ENCODE measurements at places on chromosomes 2 and 18.
A peak's percentile ranks its signal among the peaks of the same experiment; 100 is the strongest.

- no peak for DNase-seq
Measured at GRCh38 chr2:217413193-217413592, 553.3 kb upstream of the TNP1 start.

- DNase-seq = peak; percentile 77
Measured at GRCh38 chr2:231228223-231228622, 29.8 kb downstream of the ARMC9 start.

DNA sequence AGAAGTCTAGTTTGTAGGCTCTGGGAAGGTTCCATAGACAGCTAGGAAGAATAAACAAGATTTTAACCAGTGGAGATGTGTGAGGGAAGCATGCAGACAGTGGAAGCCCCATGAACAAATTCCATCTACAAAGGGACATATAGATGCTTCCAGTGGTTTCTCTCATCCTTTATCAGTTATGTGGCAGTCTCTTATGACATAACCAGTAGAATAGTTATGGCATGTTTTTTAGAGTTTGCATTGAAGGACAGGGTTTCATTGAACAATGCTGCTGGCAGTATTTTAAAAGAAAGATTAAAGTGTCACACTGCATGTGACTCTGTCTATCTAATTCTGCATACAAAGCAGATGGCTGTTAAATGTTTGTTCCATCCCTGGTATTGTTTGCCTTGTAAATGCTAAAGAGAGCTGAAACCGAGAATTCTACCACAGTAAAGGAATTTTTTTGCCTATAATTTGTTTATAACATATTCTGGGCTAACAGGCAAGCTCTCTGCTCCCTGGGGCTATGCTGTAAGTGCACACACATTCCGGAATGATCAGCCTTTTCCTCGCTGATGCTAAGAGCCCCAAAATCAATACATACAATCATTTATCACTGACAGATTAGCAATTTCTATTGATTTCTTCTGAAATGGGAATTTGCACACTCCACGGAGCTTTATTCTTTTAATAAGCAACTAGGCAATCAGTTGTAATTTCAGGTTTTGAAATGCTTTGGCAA lies 76.8 kb upstream of the PELI1 start:
- DNase-seq = no peak

DNA sequence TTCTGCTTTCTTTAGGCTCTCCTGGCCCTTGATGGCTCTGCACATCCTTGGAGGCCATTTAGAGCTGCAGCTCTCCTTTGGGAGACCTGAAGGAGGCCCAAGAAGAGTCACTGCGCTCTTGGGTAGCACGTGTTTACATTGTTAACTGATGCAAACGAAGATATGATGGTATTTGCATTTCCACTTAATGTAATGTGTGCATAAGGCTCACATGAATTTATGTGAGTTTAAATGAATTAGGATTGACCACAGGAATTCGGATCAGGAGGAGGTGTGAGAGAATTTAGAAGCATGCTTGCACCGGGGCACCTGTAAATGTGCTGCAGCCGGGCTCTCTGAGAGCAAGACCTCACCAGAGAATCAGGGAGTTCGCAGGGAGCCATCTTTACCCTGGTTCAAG lies 7.5 kb downstream of the SH3RF3 start:
- no peak for DNase-seq

DNA sequence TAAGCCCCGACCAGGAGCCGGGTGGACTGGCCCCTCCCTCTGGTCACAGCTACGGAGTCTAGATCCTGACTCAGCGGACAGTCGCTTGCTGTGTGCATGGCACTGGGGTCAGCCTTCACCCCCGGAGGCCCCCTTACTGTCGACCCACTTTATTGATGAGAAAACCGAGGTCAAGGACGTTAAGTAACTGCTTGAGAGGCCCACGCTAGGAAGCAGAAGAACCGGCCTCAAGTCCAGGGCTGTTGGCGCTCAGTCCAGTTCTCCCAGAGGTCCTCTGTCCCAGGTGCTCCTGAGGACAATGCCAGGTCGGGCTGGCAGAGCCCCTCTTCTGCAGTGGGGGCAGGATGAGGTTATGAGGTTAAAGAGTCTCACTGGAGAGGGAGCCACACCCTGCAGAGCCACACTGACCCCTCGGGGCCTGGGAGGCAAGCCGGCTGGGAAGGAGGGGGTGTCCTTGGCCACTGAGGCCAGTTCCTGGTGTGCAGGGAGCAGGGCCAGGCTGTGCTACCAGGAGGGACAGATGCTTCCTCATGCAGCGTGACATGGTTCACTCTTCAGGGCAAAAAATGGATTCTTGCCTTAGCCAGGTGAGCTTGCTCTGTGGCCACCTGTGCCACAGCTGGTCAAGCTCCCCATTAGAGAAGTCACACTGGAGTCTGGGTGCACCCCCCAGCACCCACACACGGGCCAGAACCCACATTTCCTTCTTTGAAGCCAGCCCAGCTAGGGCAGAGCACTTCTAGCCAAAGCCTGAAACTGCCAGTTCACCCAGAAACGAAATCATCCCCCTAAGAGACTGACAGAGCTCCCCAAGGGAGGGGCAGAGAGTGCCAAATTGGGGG lies 47.3 kb upstream of the HPCAL1 start:
- no peak for DNase-seq

- no peak for DNase-seq
Measured at GRCh38 chr2:145749556-145749955, 1229.6 kb upstream of the ZEB2 start.

GRCh38 chr18:12377556-12378197 lies 650 bp upstream of the AFG3L2 start:
- no peak for DNase-seq

GRCh38 chr2:57892920-57893319 lies 153.7 kb upstream of the VRK2 start:
- peak; percentile 10 for DNase-seq

DNA sequence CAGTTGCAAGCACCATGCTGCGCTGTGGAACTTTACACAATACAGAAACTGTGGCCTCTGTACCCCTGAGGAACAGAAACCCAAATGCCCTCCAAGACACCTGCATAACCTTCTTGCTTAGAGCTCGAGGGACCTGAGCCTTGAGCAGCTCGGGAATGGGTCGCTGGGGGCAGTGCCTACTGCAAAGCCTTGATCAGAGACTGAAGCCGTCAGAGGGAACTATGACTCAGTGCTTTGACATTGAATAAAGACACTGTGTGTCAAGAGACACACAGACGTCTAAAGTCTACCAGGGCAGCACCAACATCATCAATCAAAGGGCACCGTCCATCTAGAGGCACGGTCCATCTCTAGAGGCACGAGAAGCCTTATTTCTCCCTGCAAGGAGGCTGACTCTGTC lies 30.6 kb downstream of the GPR45 start:
- DNase-seq = no peak

DNA sequence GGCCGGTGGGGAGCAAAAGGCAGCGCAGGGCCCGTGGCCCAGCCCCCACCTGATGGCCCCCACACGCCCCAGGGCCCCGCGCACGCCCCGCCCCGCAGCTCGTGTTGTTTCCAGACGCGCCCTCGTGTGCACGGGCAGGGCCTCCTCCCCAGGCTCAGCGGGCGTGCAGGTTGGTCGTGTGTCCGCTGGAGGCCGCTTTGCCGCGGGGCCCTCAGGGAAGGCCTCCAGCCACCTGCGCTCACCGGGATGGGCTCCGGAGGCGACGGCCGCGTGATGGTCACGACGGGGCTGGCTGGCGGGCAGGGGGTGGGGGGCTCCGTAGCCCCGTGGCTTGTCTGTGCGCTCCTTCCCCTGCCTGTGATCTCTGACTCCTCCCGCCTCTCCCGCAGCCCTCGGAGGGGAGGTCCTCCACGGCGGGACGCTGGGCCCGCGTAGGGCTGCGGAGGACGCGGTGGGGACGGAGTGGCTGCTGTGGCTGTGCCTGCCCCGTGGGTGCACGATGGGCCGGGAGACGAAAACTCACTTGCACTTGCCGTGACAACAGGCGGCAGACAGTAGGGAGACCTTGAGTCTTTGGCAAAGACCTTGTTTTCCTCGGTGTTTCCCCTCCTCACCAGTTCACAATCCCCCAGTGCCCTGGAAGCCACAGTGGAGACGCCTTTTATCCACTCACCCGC lies 67.1 kb downstream of the RTP5 start:
- no peak for DNase-seq

GRCh38 chr18:13268158-13269012 lies 49.8 kb downstream of the LDLRAD4 start:
- no peak for DNase-seq

Measured in stimulated activated naive B cell treated with anti-CD40 and anti-IgM and Interleukin-4, amounts not matched to agents 10 μg/mL and 1 μg/mL and 100 μg/mL, for 72 hours (primary cell).